ENCODE measurements at places on chromosomes 4 and X.
A peak's percentile ranks its signal among the peaks of the same experiment; 100 is the strongest.

- DNase-seq, result no peak
Measured at GRCh38 chrX:122517786-122518185, 666.3 kb upstream of the GRIA3 start.

DNA sequence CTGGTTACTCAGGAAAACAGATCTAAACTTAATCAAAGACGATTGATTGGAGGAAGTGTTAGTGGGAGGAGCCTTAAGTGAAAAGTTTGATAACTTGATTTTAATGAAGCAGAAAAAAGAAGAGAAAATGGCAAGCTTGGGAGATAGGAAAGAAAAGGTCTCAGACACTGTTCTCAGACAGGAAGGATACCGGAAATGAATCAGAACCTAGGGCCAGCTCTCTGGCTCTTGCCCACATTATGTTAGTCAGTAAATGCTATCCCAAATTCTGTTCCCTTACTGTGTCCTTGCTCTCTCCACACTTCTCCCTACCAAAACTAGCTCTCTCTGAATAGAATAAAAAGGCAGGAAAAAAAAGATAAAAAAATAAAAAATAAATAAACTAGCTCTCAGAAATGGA is 48.6 kb upstream of the TMEM164 start:
- DNase-seq, result no peak

DNA sequence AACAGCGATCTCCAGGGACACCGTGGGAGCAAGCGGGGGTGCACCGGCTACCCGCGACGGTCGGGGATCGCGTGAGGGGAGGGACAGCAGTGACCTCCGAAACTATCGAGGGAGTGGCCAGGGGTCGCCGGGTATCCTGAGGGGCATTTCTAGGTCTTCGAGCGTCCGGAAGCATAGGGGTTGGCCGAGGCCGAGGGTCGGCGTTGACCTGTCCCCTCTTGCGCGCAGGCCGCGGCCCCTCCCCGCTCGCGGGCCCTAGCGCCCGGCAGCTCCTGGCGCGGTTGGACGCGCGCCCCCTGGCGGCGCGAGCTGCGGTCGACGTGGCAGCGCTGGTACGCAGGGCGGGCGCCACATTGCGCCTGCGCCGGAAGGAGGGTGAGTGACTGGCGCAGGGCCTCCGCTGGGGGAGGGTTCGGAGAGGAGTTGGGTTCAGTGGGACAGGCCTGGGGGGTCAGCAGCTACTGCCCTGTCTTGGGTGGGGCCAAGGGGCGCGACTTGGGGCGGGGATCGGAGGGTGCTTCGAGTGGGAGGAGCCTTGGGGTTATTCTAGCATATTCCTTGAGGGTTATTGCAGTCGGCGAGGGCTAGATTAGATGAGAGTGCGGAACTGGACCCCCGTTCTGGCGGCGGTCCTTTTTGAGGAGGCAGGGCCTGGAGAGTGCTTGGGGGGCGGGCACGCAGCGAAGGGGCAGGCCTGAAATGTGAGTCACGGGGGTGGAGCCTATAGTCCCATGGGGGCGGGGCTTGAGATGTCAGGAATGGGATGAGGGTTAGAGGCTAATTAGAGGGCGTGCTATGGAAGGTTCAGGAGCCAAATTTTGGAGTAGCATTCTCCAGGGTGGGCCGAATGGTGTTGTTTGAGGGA is 1.2 kb downstream of the MAGIX start:
- peak; percentile 97 for DNase-seq

- DNase-seq, result no peak
Measured at GRCh38 chr4:113618205-113618604, 143.3 kb downstream of the CAMK2D start.

GRCh38 chr4:58219179-58219578 is 1109.0 kb upstream of the IGFBP7 start:
- no peak for DNase-seq

- DNase-seq, result no peak
Measured at GRCh38 chrX:47278691-47279090, 45.9 kb downstream of the USP11 start.

GRCh38 chr4:5276475-5277075 is 225.3 kb downstream of the STK32B start:
- no peak for DNase-seq

GRCh38 chr4:22739968-22740367 is 47.2 kb downstream of the GBA3 start:
- no peak for DNase-seq

DNA sequence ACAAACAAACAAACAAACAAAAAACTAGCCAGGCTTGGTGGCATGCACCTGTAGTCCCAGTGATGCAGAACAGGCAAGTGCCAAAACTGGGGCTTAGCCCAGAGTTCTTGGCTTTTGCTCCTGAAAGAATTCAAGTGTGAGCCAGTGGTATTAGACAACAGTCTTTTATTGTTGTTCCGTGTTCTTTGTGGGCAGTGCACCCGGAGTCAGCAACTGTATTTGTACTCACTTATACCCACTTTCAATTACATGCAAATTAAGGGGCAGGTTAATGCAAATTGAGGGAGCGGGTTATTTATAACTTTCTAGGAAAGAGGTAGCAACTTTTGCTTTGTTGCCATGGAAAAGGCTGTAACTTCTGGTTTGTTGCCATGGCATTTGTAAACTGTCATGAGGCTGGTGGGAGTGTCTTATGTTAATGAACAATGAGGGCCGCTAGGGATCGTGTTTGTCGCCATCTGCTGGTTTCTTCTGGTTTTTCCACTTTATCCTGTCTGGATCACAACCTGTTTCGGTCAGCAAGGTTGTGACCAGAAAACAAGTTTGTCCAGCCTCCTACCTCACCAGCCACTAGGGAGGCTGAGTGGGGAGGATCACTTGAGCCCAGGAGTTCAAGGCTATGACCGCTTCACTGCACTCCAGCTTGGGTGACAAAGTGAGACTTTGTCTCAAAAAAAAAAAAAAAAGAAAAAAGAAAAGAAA is 88.8 kb upstream of the ESX1 start:
- DNase-seq, result peak; percentile 93

- peak; percentile 44 for DNase-seq
Measured at GRCh38 chrX:46381630-46382029, 163.6 kb downstream of the ZNF674 start.

GRCh38 chrX:17994429-17994828 is 133.3 kb upstream of the RAI2 start:
- DNase-seq, result no peak

- no peak for DNase-seq
Measured at GRCh38 chr4:114535725-114536124, 62.9 kb upstream of the UGT8 start.

GRCh38 chrX:2317527-2318055 is 183.2 kb downstream of the DHRSX start:
- DNase-seq, result no peak

DNA sequence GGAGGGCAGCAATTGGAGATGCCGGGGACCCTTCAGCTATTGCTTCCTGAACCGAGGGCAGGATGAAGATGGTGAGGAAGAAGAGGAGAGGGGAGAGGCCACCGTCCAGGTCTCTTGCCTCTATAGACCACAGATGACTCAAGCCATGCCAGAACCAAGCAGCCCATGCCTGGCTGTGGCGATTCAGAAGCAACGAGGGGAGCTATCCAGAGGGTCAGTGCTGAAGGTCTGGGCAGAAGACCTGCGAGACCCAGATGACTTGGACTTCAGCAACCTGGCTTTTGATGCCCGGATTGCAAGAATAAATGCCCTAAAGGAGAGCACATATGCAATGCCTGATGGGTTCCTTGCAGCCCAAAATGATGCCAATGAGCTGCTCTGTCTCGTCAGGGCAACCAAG is 70.2 kb upstream of the PRPS2 start:
- peak; percentile 66 for DNase-seq

DNA sequence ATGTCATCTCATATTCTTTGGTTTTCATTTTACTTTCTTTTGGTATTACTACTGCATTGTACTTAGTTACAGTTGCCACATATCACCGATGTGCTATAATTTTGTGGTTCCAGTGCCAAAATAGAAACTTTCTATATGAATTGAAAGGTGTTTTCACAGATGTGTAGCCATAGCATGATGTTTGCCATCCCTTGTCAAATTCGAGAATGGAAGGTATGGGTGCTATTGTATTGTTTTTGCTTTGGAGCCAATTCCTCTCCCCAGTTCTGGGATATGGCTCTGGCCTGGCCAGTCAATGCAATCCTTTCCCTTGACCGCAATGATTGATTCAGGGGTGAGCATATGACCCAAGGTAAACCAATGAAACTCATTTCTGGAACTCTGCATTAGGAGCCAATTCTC is 86.2 kb upstream of the RPS6KA3 start:
- no peak for DNase-seq

DNA sequence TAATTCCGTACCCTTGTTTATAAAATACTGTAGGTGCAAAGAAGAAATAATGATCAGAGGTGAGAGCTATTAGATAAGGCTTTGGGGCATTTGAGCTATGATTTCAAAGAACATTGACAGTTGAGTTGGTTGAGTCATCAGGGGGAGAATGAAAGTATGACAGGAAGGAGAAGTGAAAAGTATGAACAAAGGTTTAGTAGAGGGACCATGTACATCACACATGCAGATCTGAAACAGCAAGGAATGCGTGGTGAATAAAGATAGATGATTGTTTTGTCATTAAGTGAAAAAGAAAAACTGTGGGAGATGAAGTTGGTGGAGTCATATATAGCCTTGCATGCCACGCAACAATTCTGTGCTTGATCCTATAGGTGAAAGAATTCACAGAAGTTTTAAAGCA is 163.1 kb downstream of the ARAP2 start:
- DNase-seq, result no peak

Data from ELF-1 (cell line).